ENCODE measurements at places on chromosomes 2 and 18.

- no peak for DNase-seq
Observed at GRCh38 chr2:239625156-239625845, 224.5 kb upstream of the HDAC4 start.

DNA sequence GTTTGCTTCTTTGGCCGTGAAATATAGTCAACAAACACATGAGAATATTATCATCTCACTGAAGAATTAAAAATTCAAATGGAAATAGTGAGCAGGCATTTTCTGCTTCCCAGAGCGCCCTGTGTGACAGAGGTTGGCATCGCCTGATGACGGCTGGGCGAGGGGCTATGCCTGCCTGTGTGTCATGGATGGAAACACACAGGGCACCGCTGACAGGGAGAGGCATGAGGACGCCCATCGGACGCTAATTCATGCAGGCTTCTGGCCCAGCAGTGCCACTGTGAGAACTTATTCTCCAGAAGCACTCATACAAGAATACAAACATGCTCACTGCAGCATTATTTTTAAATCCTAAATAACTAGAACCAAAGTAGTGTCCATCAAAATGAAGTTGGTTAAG is 61.4 kb upstream of the OTOS start:
- no peak for DNase-seq

DNA sequence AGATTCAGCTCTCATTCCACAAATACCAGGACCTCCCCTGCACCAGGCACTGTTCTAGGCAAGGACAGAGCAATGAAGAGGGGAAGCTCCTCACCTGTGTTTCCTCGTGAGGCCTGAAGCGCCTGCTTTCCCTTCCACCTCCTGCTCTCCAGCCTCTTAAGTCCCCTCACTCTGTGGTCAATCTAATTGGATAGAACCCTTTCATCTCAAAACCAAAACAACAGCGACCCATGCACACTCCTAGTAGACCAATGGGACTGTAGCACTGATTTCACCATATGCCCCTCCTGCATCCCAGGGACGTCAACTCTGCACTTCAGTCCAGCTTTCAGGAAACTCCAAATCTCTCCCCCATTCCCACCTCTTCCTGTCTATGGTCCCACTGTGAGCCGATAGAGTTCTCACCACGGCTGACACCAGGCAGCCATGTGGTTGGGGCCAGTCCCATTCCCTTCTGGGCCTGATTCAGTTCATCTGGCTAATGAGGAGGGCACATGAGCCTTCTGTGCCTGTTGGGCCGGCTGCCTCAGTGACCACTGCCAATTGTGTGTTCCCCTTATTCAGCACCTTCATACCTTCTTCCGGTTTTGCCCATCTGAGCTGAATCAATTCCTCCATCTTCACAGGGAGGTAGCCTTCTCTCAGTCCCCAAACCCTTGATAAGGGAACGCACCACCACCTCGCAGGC is 33.3 kb upstream of the MAT2A start:
- DNase-seq, result no peak

DNA sequence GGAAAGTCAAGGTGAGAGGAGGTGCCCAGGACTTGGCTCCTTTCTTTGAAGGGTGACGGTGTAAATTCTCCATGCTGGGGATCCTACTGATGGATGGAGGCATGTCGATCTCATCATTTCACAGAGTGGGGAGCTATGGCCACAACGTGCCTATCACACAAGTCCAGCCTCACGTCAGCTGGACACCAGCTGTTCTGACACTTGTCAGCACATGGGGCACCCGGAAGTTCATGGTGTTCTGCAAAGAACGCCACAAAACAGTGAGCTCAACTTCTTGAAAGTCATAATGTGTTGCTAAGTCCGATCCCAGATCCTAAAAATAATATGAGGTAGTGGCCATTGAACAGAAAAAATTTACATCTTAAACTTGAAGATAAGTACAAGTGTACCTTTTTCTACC is 12.3 kb downstream of the PAX8 start:
- DNase-seq, result no peak

DNA sequence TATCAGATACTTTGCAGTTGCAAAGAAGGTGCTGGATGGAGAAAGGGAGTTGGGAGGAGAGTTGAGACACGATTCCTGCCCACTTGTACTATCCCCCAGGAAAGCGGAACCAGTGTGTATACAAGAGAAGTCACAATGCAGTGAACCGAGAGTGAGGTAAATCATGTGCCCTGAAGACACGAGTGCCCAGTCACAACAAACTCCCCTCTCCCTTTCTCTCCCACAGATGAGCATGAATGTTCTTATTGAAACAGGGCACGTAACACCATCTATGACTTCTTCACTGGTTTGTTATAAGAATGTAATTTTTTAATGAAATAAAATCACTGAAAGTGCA is 155.7 kb downstream of the IRS1 start:
- no peak for DNase-seq

Data from HEK293T (cell line).